AG08396 (cell line): ENCODE measurements at places on chromosomes 16 and 17.
A peak's percentile ranks its signal among the peaks of the same experiment; 100 is the strongest.

GRCh38 chr16:11685844-11686618 is 17.8 kb downstream of the SNN start:
- DNase-seq = no peak

GRCh38 chr16:48246066-48246465 is 1.3 kb downstream of the ABCC11 start:
- DNase-seq = peak; percentile 25

GRCh38 chr17:55717898-55718735 is 4.5 kb downstream of the TMEM100 start:
- peak; percentile 29 for DNase-seq

DNA sequence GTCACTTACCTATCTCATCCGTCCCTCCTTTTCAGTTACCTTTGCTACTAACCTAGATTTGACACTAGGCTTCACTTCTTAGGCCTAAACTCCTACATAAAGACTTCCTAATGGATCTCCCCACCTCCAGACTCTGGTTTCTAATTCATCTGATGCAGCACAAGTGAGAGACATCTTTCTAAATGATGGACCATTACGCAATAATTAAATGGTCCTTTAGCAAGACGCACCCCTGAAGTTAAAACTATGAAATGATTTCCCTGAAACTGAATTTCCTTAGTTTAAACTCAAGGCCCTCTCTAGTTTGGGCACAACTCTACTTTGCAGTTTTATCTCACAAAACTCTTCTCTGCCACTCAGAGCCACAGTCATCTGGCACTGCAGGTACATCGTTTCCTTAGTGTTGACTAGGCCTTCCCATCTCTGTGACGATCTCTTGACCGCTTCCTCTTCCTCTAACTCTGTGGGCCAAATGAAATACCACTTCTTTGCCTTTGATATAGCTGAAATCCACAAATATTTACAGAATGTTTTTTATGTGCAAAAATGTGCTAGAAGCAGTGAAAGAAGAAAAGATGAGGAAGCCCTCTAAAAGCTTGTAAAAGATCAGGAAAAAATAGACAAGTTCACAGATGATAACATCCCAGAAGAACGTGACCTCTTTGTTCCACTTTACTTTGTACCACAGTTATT is 3.3 kb downstream of the SYNRG start:
- DNase-seq = no peak

DNA sequence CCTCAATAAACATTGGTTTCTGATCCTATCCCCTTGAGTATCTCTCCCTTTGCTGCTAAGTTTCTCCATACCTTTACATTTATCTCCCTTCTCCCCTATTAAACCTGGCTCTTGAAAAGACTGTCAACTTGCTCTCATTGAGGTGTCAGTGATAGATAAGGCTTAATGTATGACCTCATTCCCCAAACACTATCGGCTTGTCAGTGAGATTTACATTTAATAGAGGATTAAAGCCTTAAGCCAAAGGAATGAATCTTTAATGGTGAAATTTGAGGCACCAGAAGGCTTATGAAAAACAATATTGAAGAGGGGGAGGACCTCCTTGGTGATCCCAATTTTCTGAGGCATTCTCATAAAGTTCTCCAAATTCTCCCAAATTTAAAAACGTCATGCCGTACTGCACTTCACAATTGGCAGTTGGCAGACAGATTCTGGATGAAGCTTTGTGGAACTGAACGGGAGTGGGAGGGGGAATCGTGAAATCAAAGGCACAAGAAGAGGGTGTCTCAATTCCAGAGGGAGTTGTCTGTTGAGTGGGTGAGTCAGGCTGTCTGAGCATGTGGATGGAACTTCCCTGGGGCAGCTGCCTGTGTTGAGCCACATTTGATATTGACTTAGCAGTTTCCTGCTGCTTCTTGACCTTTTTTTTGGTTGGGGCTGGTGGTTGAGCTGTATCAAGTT is 478.8 kb downstream of the NPIPA7 start:
- DNase-seq = no peak

DNA sequence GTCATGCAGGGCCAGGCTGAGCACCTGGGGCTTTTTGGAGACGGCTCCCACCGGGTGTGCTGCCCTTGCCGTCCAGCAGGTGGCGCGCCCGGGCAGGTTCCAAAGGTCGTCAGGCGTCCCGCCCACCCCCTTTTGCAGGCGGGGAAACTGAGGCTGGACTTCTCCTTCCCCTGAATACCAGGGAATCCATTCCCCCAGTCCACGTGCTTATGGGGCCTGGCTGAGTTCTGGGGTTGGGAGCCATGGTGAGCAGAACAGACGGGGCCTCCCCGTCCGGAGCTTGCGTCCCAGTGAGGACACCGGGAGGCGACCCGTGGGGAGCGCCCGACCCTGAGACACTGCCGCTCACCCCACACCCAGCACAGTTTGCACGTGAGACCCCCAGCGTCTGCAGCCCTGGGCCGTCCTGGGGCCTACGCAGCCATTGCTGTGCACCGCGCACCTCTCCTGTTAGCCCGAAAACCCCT is 51.8 kb upstream of the JPH3 start:
- DNase-seq = peak; percentile 73

DNA sequence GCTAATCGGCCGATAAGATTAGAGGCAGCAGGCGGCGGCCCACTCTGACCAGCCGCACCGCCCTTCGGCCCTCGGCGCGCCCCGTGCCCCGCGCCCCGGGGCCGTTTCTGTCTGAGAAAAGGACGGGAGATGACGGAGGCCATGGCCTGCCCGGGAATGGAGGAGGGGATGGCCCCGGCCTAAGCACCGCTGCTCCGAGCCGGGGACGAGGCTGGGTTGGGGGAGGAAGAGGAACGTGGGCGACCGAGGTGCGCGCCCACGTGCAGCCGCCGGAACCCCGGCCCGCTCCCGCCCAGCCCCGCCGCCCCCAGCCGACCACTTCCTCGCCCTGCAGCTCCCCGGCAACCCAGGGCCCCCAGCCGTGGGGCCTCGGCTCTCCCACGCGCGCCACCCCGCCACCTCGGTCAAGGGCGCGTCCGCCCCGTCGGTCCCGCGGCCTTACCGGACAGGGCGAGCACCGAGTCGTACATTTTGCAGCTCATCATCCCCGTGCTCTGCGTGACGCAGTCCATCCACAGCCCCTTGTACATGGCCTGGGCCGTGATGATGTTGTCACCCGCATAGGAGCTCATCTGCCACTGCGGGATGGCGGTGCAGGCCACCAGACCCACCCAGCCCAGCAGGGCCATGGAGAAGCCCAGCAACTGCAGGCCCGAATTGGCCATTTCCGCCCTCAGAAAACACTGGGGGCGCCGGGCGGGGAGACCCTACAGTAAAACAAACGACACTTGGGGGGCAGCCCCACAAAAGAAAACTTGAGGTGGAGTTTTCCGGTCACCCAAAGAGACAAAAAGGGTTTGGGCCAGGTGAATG is 693 bp downstream of the CLDN7 start:
- peak; percentile 41 for DNase-seq

DNA sequence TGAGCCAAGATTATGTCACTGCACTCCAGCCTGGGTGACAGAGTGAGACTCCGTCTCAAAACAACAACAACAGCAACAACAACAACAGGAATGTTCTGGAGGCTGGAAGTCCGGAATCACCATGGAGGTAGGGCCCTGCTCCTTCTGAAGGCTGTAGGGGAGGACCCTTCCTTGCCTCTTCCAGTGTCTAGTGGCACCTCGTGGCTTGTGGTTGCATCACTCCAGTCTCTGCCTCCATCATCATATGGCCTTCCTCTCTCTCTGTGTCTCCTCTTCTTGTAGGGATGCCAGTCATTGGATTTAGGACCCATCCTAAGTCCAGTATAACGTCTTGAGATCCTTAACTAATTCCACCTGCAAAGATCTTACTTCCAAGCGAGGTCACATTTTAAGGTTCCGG is 14.0 kb downstream of the NAGPA start:
- no peak for DNase-seq

DNA sequence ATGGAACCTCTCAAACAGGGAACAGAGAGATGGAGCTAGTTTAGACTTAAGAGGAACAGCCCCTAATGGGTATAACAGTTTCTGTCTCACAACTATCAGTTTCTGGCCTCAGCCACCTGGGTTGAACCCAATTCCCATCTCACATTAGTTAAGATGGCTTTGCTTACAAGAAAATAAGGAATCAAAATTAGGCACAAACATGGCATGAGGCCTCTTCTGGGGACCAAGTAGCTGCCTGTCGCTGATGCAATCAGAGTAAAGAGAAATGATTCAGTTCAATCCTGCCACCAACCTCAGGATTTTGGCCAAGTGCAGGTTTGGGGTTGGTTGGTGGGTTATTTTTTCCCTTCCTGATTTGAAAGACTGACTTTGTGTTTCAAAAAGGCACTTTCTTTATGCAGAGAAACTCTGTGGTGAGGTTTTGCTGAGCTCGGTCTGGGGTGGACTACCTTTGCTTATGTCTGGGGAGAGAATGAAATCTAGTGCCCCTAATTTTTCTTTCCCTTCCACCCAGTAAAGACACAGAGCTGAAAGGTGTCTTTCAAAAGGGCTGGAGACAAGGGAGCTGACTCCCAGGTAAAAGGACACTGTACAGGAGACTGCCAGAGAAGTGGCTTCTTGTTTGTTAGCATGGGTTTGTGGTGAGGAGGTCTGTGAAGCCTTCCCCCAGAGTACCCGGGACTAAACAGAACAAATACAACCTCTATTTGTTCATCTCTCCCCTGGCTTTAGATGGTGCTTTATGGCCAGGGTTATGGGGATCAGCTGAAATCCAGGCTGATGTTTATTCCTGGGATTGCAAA is 44.8 kb upstream of the NFAT5 start:
- no peak for DNase-seq

- no peak for DNase-seq
These were observed 83.2 kb downstream of the TMC6 start for GRCh38 chr17:78045316-78045715.

GRCh38 chr17:63950940-63951907 is 19.1 kb upstream of the CD79B start:
- no peak for DNase-seq

- DNase-seq = peak; percentile 89
These were observed 23.2 kb downstream of the SLC7A6OS start for GRCh38 chr16:68287276-68288251.

- peak; percentile 64 for DNase-seq
These were observed 11.5 kb downstream of the FLII start for GRCh38 chr17:18246880-18247612.

DNA sequence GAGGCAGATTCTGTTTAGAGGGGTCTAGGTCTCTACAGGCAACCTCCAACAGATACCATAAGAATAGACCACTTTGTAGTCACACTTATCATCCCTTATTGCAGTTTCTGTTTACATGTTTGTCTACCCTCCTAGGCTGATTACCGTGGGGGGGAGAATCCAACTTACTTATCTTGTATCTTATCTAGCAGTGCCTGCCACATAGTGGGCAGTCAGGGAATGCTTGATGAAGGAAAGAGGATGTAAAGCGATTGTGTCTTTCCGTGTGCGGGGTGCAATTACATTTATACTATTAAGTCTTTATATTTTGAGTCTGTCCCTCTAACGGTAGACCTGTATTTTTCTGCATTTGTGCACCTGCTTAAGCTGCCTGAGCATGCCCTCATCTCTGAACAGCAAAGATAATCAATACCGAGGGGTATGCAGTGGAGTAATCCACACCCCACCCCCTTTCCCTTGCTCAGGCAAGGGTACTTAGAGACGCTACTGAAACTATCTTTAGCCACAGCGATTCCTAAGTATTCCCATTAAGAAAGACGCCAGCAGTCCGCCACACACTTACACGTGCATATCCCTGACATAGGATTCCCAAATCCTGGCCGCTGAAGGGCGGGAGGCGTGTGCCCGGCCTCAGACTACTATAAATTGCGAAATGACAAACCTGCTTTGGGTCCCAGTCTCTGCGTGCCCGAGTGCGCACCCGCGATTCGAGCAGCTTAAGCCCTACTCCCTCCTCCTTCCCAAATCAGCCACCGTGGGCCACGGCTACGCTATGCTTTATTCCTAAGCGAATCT is 635 bp upstream of the AATF start:
- DNase-seq = no peak

GRCh38 chr16:86566601-86566965 is at the start of gene FOXC2:
Gene FOXC2, plus strand, starts transcription at chr16:86566829. Its CDS starts 507 bp downstream, at chr16:86567336.
- DNase-seq = peak; percentile 95

- no peak for DNase-seq
These were observed 6.2 kb downstream of the ADCY9 start for GRCh38 chr16:4110065-4110464.

GRCh38 chr16:57531635-57532265 is 4.6 kb downstream of the CCDC102A start:
- DNase-seq = no peak

DNA sequence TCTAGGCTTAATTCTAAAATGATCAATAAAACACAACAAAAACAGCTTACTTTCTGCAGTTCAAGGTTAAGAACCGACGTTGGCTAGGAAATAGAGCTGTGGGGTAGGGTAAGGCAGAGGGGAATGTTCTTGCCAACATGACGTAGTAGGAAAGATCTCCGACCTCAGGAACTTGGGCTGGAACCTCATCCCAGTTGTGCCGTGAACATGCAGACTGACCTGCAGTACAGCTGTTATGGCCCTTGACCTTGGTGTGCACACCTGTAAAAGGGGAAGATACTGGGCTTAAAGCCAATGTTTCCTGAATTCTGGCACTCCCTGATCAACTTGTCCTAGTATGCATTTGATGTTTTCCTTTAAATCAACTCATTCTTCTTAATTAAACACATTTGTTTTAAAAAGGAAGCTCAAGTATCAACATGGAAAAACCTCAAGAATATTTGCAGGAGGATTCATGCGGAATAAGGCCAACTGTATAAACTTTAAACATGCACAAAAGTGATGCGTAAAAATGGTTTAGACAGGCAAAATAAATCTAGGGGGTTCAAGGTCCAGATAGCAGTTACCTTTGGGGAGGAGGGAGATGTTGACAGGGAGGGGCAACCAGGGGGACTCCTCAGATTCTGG is 14.2 kb upstream of the SLC6A2 start:
- peak; percentile 58 for DNase-seq

GRCh38 chr17:57881143-57881542 is 31.3 kb upstream of the MRPS23 start:
- peak; percentile 82 for DNase-seq

GRCh38 chr17:76811834-76812233 is 56.4 kb upstream of the MGAT5B start:
- no peak for DNase-seq
